ENCODE measurements at places on chromosomes 13 and 19.

GRCh38 chr13:91459485-91459884, 61.1 kb downstream of the GPC5 start:
- no peak for DNase-seq

- no peak for DNase-seq
Observed at GRCh38 chr13:109251956-109252355, 534.4 kb downstream of the IRS2 start.

GRCh38 chr19:19109601-19110000, 28.7 kb downstream of the TMEM161A start:
- no peak for DNase-seq

DNA sequence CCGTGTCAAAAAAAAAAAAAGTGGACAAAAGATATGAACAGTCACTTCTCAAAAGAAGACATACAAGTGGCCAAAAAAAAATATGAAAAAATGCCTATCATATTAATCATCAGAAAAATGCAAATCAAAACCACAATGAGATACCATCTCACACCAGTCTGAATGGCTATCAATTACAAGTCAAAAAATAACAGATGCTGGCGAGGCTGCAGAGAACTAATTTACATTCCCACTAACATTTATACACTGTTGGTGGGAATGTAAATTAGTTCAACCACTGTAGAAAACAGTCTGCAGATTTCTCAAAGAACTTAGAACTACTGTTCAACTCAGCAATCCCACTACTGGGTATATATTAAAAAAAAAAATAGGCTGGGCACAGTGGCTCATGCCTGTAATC, 26.5 kb upstream of the FOXO1 start:
- no peak for DNase-seq

- no peak for DNase-seq
Observed at GRCh38 chr19:52492994-52493470, 34.4 kb upstream of the ZNF808 start.

DNA sequence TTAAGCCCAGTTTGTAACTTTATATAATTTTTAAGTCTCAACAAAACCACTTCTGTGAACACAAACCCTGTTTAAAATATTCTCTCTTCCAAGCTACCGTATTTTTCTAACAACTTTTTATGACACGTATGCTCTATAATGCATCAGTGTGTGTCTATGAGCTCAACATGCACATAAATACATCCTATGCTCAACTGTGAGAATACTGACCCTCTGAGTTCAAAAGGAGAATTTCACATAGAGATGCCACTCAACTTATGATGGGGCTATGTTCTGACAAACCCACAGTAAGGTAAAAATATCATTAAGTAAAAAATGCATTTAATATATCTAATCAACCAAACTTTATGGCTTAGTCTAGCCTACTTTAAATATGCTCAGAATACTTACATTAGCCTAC, 1139.7 kb upstream of the SPRY2 start:
- no peak for DNase-seq

GRCh38 chr13:112071723-112072533, 5.0 kb downstream of the SOX1 start:
- no peak for DNase-seq

DNA sequence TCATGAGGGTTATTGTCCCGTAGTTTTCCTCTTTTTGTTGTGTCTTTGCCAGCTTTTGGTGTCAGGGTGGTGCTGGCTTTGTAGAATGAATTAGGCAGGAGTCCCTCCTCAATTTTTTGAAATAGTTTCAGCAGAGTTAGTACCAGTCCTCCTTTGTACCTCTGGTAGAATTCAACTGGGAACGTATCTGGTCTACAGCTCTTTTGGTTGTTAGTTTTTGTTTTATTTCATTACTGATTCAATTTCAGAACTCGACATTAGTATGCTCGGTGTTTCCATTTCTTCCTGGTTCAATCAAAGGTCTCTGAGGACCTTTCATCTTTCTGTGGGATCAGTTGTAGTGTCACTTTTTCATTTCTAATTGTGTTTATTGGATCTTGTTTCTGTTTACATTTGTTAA, 1237.0 kb upstream of the PCDH9 start:
- DNase-seq = no peak

Data from stimulated activated CD4-positive, alpha-beta T cell treated with anti-CD3 and anti-CD28 coated beads, Interleukin-1b, Interleukin-23, amount 100 ng/mL, for 48 hours (primary cell).